ENCODE measurements at places on chromosomes 2 and 18.

- DNase-seq, result no peak
Measured at GRCh38 chr18:37634516-37634915, 68.9 kb upstream of the CELF4 start.

DNA sequence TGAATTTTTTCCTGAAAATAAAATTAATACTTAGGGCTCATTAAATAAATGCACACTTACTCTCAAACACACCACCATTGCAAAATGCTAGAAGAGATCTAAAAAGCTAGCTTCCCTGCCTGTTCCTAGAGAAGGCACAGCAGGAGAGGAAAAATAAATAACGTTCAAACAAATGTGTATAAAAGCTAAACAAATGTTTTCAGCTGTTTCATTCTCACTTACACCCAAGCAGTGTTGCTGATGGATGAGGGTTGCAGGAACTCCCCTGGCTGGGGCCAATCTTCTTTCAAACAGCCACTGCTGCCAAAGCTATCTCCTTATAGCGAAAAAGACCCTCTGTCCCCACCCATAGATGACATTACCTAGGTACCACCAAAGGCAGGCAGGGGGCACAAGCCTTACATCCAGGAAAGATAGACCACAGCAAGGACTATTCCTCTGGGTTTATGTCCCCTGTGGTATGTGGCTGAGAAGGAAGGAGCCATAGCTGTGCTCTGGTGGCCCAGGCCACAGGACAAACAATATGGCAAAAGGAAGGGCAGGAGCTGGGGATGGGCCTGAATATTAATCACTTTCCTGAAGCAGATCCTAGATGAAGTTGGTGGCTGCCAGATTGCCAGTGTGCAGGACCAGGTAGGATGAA is 214.6 kb downstream of the TTC32 start:
- no peak for DNase-seq

DNA sequence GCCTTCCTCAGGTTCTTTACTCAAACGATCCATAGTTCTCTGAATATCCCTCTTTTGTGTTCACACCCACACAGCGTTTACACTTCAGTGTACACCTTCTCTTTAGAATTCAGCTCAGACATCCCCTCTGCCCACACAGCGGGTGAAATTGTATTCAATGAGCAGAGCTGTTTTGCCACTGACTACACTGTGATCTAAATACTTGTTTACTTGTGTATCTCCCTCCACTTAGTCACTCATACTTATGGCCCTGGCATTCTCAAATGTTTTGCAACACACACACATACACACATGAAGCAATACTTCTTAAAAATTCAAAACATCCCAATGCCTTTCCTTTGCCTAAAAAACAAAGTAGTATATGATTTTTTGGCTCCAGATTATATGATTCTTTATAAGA is 297.1 kb downstream of the TMX3 start:
- no peak for DNase-seq

GRCh38 chr2:227383686-227384085 is 4.1 kb downstream of the SCYGR1 start:
- DNase-seq, result no peak

DNA sequence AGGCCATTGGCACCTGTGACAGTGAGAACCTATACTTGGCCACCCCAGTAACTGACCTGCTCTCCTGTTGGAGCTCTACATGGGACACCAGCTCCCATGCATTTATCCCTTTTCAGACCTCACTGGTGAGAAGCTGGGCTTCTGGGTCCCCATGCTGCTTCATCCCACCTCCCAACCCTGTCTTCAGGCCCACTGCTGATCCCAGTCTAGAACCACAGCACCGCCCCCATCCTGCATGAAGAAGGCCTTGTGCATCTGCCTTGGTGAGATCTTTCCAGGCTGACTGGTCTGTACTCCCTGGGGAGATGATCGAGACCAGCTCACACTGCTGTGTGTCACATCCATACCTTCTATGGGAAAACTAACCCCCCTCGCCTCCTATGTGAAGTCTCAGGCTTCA is 22.7 kb downstream of the TTC32 start:
- no peak for DNase-seq

GRCh38 chr2:138838851-138839620 is 58.8 kb upstream of the NXPH2 start:
- DNase-seq, result no peak

- DNase-seq, result no peak
Measured at GRCh38 chr18:57122936-57123510, 23.9 kb upstream of the BOD1L2 start.

DNA sequence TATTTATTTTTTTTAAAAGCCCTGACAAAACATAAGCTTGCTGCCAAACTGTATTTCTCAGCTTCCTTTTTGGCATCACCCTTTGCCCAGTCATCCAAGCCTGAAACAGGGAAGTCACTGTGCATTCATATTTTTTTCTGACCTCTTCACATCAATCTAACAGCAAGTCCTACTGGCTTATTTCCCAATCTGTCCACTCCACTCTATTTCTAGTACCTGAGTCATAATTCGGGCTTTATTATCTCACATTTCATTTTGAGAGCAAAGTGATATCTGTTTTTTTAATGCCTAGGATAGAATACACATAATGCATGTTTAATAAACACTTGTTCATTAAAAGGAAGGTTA is 5.1 kb downstream of the HNMT start:
- DNase-seq, result no peak

- DNase-seq, result no peak
Measured at GRCh38 chr18:26710470-26711096, 154.9 kb downstream of the AQP4 start.

DNA sequence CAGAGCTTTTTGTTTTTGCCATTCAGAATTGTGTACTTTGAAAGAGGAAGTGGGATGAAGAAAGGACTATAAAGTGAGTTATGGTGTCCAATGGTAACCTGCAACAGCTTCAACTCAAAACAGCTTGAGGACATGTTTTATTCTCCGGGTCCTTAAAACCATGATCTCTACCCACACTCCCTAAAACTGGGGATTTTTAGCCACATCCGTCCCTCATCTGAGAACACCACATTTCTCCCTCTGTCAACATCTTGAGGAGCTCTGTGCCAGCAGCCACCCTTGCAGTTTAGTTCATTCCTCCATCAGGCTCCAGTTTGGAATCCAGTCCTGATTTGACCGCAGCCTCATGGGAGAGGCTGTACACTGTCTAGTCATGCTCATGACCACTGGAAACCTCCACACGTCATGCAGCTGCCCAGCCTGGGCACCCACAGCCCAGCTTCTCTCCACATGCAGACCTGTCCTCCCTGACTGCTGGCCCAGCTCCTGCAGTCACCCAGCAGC is 62.6 kb downstream of the C18orf63 start:
- DNase-seq, result no peak

DNA sequence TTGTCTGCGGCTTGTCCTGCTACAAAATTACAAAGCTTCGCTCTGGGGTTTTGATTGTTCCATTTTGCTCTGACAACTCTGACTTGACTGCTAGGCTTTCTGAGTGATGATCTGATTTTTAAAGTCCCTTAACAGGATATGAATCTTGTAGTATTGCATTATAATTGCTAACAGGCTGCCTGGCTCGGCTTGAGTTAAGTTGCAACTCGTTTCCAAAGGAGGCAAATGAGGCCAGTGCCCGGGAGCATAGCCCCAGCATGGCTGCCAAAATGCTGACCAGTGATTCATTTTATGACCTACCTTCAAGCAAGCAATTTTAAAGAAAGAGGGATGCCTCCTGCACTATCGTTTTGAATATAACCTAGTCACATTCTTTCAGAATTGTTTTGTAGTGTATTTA is 135.4 kb downstream of the COL6A3 start:
- no peak for DNase-seq

DNA sequence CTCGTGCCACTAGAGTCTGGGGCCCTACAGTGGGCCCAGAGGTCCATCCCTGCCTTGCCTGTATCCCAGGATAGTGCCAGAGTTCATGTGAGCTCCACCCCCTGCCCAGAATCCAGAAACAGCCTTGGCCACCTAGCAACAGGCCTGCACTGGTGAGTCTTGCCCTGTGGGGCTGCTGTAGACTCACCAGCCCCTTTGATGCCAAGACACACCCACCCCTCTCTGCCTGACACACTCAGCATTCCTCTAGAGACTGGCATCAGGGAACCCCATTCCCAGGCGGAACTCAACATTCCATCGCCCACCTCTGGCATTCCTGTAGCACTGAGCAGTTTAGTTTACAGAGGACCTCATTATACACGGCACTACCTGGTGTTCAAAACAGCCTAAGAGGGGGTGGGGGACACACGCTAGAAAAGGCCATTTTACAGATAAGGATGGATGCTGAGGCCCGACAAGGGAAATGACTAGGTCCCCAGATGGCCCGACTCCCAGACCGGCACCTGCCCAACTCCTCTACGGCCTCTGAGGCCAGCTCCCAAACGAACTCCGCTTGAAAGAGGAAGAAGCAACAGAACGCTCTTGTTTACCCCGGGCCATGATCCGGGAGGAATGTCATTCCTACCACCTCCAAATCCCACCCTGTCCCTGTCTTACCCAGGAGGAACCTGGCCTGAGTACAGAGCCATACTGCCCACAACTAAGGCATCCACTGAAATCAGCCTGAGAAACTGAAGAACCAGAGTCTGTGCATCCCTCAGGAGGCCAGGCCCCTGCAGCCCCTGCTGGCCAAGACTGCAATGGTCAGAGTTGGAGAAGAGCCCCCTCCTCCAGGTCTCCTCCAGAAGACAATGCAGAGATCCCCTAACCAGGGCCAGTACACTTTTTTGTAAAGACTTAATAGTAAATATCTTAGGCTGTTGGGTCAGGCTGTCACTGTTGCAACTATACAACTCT is 180.2 kb downstream of the TNS1 start:
- DNase-seq, result no peak

GRCh38 chr18:22514655-22515054 is 96.9 kb upstream of the CTAGE1 start:
- DNase-seq, result no peak

DNA sequence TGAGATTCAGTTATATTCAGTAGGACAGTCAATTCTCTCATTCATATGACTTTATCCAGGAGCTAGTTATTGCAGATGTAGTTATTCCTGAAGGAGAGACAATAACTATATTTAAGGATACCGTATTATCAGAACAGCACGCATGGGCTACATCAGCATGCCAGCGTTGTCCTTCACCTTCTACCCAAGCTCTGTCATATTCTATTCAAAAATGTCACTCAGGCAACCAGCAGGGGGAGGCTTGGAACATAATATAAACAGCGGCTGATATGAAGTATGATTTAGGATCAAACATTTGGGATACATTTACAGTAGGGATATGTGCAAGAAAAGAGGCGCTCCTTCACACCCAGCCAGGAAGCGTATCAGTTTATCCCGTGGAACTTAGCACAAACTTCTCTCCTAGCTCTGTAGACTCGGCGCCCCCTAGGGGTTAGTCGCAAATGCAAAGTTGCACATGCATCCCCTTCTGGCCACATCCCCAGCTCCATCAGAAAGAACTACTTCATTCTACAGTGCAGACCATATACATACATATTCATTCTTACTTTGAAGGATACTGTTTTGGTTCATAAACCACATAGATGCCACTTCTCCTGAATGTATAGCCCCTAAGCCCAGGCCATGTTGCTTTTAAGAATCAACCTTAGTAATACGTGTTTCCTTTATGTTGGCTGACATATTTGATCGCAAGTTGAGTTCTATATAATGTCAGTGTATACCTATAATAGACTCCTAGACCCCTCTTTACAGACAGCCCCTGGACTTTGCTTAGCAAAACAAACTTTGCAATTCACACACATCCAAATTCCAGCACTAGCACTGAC is 759.4 kb downstream of the ADCYAP1 start:
- DNase-seq, result no peak

- DNase-seq, result no peak
Measured at GRCh38 chr2:43415592-43415991, 180.2 kb downstream of the THADA start.

- DNase-seq, result no peak
Measured at GRCh38 chr18:676069-676468, 18.6 kb downstream of the TYMS start.

GRCh38 chr2:241110607-241111439 is 8.7 kb upstream of the MTERF4 start:
- DNase-seq, result no peak

- DNase-seq, result no peak
Measured at GRCh38 chr2:37671009-37671815, at the start of gene CDC42EP3. Gene CDC42EP3, minus strand, starts transcription at chr2:37671642. Its CDS starts 25,055 bp downstream, at chr2:37646587.

GRCh38 chr2:198115201-198115600 is 310.8 kb downstream of the PLCL1 start:
- no peak for DNase-seq

- DNase-seq, result no peak
Measured at GRCh38 chr2:113002677-113003076, 2.6 kb upstream of the IL36A start.

DNA sequence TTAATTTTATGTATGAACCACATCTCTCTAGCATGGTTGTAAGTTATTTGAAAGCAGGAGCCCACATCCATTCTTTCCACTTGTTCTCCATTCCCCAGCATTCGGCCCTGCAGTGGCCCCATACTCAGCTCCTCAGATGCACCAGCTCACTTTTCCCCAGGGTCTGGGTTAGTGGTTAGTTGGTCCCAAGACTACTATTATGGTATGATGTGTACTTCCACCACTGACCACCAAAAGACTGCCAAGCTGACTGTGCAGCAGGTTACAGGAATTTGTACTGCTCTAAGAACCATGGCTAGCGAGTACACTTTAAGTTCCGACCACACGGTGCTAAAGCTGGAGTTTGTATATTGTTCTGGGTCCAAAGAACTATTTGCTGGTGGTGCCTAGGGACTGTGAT is 413.6 kb upstream of the TCF4 start:
- no peak for DNase-seq

DNA sequence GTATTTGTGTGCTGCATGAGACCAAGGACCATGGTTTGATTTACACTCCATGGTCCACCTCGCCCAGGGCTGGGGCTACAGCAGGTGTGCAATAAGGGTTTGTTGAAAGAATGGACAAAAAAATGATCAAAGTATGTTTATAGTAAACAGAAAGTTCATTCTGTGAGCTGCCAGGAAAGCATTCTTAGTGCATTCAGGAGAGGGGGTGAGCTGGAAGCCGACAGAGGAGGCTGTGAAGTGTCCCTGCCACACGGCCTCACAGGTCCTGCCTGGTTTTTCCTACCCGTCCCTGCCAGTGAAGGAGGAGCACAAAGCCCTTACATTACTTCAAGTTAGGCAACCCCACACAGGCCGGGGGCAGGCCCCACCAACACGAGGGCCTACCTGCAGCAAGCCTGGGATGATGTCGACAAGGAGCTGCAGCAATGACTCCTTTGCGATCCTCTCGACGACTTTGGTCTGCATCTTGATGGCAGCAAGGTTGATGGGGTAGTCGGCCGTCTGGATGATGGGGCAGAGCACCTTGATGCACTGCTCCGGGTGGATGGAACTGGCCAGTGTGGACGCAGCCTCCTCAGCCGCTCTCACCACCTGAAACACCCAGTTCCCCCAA is 63.2 kb upstream of the TFCP2L1 start:
- DNase-seq, result no peak

GRCh38 chr18:26432651-26433424 is 115.5 kb downstream of the KCTD1 start:
- no peak for DNase-seq

GRCh38 chr2:214410918-214411554 is at the start of gene VWC2L:
Gene VWC2L, plus strand, starts transcription at chr2:214411054. Its CDS starts 3,140 bp downstream, at chr2:214414194.
- no peak for DNase-seq

Data from stimulated activated CD4-positive, alpha-beta T cell treated with anti-CD3 and anti-CD28 coated beads, Interleukin-1b, Interleukin-23, amount 100 ng/mL, for 1 hour (primary cell).